Dermis blood vessel endothelial cell (primary cell): ENCODE measurements at places on chromosomes 7 and 10.

- DNase-seq = no peak
Observed at GRCh38 chr10:86536294-86536861, 14.8 kb upstream of the WAPL start.

- no peak for DNase-seq
Observed at GRCh38 chr10:33776419-33777070, 442.1 kb upstream of the NRP1 start.

DNA sequence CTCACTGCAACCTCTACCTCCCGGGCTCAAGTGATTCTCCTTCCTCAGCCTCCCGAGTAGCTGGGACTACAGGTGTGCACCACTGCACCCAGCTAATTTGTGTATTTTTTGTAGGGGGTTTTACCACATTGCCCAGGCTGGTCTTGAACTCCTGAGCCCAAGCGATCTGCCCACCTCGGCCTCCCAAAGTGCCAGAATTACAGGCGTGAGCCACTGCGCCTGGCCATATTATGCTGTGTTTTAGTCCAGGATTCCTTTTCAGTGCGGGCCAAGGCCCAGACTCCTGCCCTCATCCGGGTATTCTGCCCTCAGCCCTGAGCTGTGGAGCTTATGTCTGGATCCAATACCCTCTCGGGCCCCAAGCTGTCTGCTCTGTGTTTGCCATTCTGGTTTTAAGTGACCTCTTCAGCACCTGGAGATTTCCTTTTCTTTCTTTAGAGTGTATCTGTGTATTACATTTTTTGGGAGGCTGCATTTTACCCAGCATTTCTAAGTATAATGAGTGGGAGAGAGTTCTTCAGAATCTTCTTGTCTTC is 114.9 kb downstream of the BUB3 start:
- no peak for DNase-seq

DNA sequence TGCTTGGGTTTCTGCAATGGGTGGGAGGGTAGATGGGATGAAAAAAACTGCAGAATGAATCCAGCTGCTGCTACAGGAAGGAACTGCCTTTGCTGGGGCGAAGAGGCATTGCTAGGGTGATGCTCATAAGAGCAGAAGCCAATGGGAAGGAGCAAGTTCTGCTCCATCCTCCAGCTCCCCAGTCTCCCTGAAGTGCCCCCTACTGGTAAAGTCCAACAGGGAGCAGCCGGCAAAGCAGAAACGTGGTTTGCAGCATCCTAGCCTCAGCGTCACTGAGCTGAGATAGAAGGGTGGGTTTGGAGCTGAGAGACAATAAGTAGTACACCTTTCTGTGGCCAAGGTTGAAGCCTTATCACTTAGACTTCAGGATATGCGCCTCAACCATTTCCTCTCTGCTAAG is 220.5 kb downstream of the CCSER2 start:
- DNase-seq = peak; percentile 7

- peak; percentile 30 for DNase-seq
Observed at GRCh38 chr10:11612021-11613001, 861 bp upstream of the USP6NL start.
